ENCODE measurements at places on chromosomes 7 and 10.

- no peak for DNase-seq
Observed at GRCh38 chr10:132546567-132547420, 9.2 kb downstream of the INPP5A start.

DNA sequence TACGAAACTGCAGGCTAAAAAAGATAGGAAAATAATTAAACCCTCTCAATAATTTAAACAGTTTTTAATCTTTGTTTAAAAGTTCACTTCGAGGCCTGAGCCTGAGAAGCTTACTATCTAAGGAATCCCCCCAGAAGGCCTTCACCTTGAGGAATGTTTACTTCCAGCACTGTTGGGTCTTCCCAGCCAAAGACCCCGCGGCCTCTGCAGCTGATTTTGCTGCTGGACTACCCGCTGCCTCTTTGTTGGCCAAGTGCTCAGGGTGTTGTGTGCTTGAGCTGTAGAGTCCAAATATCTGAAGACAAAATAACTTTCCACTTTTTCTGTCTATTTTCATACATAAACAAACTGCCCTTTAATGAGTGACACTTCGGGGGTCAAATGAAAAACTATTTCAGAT lies 292.7 kb downstream of the GLRX3 start:
- DNase-seq: no peak

DNA sequence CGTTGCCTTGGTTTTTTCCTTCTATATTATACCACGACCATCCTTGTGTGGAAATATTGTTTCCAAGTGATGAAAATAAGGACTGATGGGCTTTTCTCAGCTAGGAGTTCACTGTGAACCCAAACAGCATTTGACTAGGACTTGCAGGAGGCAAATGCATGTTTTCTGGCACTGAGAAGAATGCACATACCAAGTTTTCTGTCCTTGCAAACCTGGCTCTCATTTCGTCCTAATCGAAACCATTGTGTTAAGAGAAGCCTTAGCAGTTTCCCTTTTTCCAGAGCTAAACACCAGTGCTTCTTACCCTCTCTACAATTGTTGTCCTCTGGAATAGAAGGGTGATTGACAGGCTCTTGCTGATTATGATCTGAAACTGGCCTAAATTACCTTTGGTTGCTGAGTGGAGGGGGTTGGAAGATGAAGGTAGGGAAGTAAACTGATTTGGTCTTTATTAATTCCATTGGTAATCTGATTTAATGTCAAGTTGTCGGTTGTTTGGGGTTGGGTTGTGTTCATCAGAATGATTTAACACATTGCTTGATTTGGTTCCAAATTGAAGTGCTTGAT lies 33.1 kb upstream of the ELMO1 start:
- no peak for DNase-seq

GRCh38 chr10:6148251-6148701 lies 54.5 kb upstream of the PFKFB3 start:
- no peak for DNase-seq

GRCh38 chr10:108496106-108496505 lies 1331.6 kb upstream of the SORCS1 start:
- DNase-seq: no peak

GRCh38 chr10:99330347-99330924 lies 1.3 kb downstream of the CNNM1 start:
- DNase-seq: no peak

DNA sequence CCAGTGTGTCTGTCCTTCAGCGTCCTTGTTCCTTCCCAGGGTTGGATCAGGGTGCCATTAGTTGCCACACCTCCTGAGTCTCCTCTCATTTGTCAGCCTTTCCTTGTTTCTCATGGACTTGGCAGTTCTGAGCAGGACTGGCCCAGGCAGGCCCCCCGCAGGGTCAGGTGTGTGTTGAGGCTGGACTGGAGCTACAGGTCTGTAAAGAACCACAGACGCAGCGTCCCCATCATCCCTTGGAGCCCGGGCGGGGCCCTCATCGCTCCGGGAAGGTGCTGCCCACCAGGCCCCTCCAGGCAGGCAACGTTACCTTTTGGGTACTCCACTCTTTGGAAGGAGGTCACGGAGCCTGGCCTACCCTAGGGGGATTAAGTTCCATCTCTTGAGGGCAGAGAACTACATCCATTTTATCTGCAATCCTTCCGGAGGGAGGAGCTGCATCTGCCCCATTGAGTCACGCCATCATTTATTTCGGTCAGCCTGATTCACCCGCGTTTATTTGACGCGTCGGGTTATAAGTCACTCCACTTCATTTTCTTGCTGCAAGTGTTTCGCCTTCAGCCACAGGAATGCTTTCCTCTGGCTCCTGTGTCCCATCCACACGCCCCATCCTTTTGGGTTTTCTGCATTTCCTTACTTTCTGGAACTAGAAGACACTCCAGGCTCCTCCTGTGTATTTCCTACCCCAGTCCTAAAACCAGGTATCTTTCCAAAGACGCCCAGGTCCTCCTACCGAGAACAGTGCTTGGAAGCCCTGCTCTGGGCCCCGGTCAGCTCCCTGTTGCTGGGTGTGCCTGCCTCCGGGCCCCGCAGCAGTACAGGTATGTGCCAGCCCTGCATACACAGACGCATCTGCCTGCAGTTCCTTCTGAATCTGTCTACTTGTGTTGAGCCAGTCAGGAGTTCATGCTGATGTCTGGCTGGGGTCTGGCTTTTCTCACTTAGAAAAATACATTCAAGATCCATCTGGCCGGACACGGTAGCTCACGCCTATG lies 141.9 kb downstream of the MAD1L1 start:
- DNase-seq: no peak

DNA sequence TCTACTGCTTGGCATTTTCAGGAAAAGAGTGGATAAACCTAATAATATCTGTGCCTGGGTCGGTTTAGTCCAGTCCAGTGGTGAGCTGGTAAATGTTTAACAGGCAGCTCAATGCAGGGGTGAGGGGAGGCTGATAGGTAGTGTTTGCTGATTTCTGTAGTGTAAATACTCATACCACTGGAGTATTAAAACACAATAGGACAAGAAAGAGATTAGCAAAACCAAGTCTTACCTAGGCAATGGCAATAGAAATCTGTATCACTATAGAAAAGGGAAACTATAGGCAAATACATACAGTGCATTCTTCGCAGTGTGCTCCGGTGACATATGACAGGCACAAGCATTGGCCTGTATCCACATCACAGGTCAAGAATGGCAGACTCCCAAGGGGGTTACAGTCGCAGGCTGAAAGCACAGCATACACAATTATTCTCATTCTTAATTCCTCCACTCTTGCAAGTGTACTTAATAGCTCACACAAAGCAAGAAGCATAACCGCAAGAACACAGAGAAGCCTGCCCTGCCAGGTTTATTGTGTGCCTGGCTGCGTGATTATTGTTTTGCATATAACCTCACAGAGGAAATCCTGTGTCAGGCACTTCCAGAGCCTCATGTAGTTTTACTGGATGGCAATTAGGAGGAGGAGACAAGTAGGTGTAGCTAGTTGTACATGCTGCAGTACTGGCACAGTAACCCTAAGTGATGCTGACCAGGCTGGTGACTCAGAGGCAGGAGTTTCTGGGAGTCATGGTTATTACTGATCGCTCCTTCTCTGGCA lies 35.0 kb downstream of the LAMB4 start:
- DNase-seq: peak; percentile 82

DNA sequence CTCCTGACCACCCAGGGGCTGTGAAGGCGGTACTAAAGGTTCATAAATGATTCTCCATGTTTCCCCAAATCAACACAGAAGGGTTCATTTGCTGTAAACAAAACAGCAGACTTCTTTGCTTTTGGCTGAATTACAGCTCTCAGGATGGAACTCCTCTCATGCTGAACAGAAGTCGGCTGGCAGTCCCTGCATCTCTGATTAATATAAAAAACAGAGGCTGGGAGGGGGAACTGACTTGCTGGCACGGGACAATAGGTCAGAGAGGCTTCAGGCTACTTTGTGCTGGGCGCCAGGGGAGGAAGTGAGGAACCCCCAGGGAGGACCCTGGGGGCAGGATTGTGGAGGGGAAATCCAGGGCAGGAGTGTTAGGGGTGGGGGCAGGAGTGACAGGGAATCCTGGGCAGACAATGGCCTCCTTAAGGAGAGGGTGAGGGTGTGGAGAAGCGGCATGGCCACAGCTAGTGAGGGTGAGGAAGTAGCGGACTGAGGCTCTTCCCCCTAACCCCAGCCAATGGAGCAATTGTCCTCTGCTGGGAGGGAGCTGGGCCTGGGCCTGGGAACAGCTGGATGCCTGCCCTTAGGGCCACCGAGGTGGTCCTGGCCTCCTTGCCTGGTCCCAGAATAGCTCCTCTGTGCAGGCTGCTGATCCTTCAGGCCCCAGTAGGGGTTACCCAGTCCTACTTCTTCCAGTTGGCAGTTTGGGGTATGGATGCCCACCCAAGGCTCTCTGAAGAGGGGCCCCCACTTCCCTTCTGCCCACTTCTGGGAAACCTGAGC lies 9.2 kb upstream of the SFRP5 start:
- DNase-seq: no peak

DNA sequence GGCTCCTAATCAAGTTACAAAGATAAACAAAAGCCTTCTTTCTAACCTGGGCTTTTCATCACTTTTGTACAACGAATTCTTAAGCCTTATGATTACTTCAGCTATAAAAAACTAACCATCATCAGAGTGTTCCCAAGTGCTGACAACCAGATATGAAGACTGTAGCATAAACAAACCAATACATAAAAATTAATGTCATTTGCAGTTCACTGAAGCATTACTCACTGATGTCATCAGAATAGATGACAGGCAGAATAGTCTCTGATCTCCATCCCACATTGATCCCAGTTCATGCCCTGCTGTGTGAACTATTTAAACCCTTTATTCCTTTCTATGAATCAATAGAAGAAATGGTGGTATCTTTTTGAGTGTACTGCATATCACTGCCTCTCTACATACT lies 84.4 kb downstream of the DNAJC1 start:
- DNase-seq: no peak

GRCh38 chr7:15783987-15784693 lies 97.7 kb upstream of the MEOX2 start:
- DNase-seq: no peak

DNA sequence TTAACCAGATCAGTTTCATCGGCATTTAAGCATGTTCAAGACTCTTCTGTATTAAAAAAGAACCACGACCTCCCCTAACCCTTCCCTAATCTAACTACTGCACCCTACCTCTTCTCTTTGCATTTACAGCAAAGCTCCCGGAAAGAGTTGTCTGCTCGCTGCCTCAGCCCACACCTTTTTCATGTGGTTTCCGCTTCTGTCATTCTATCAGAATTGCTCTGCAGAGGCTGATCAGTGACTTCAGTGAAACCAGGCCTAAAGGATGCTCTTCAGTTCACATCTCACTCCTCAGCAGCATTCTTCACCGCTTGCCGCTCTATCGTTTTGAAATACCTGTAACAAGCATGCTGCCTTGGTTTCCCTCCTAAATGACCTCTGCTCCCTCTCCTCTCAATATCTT lies 160.9 kb downstream of the SDK1 start:
- DNase-seq: no peak

GRCh38 chr7:105825371-105825770 lies 51.0 kb downstream of the ATXN7L1 start:
- DNase-seq: no peak

GRCh38 chr10:128268015-128268722 lies 141.9 kb upstream of the MKI67 start:
- DNase-seq: peak; percentile 47

GRCh38 chr10:26169466-26169865 lies 47.1 kb upstream of the GAD2 start:
- DNase-seq: no peak

DNA sequence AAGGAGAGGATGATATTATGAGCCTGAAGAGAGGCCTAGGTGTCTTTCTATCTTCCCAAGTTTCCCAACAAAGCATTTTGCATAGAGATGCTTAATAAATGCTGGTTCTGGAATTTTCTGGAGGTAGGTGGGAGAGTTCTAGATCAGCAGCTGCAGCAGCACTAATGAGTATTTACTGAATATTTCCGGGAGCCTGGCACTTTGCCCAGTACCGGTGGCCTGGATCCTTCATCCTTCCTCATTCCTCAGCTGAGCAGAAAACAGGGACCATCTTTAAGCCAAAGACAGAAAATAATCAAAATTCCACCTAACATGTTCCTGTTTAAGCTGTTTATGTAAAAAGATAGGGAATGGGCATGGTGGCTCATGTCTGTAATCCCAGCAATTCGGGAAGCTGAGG lies 813.2 kb upstream of the AUTS2 start:
- peak; percentile 18 for DNase-seq

- DNase-seq: no peak
Observed at GRCh38 chr10:105258036-105258673, 617.1 kb downstream of the SORCS3 start.

DNA sequence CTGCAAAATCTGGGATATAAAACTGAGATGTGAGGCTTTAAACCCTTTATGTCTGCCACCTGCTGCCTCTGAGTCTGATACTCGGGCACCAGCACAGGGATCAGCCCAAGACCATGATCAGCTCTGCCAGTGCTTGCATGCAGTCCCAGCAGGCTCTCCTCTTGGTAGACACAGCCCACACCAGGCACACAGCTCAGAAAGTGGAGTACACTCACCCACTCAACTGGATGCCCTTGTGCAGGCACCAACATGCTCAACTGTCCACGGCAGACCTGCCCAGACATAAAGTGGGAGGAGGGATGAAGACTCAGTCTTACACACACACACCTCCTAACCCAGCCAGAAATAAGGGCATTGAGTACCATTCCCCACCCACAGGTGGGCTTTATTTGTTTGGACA lies 18.2 kb upstream of the MYH16 start:
- DNase-seq: no peak

Measured in HT-29 (cell line).